Activated T-cell treated with anti-CD3 and anti-CD28 coated beads, Interleukin-2, amount 50 U/mL, for 48 hours (primary cell): ENCODE measurements at places on chromosomes 11 and 22.

DNA sequence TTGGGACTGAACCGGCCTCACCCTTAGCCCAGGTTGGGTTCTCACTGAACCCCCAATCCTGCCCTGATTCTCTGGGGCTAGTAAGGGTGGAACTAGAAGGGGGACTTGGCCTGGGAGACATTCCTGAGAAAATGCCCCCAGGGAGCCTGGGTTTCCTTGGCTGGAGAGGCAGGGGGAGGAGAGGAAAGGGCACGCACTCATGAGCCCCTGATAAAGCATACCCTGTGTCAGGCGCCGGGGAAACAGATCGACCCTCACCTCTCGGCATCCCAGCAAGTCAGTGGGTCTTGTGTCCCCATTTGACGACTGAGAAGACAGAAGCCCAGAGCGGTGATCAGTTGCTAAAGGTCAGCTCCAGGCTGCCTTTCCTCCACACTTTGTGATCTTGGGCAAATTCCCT, 47.7 kb upstream of the RTL6 start:
- no peak for DNase-seq

DNA sequence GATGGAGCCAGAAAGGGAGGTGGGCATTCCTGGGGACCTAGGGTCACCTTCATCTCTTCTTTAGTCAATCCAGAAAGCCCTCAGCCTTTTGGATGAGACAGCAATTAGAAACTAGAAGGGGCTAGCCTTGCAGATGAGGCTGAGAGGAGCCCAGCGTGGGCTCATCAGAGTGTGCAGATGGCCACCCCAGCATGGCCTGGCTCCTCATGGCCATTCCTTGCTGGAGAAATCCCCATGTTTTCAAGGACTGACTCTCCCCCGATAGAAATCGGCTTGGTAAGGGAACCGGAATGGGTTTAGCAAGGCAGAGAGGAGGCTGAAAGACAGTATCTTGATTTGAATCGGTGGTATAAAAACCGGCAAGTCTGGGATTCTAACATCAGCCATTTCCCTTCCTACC, 274.6 kb downstream of the BUD13 start:
- DNase-seq, result no peak

DNA sequence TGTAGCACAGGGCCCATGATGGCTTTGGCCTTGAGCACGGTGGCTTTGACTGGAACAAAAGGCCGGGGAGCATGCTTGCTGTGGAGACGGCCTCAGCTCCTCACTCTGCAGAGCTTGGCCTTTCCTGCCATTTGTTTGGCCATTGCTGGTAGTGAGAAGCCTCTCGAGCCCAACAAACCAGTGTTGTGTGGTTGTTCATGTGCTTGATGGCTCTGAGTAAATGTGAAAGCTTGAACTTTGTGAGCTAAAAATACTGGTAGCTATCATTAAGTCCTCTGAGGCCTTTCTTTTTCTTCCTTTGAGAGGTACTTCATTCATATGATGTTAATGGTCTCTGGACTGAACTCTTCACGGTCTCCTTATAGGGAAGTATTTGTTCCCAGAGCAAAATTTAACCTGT, 39.6 kb downstream of the NAT10 start:
- DNase-seq, result no peak

- no peak for DNase-seq
Observed at GRCh38 chr11:78214331-78215194, 25.8 kb downstream of the USP35 start.

GRCh38 chr22:32222991-32223390, 18.1 kb upstream of the RFPL2 start:
- DNase-seq, result no peak

DNA sequence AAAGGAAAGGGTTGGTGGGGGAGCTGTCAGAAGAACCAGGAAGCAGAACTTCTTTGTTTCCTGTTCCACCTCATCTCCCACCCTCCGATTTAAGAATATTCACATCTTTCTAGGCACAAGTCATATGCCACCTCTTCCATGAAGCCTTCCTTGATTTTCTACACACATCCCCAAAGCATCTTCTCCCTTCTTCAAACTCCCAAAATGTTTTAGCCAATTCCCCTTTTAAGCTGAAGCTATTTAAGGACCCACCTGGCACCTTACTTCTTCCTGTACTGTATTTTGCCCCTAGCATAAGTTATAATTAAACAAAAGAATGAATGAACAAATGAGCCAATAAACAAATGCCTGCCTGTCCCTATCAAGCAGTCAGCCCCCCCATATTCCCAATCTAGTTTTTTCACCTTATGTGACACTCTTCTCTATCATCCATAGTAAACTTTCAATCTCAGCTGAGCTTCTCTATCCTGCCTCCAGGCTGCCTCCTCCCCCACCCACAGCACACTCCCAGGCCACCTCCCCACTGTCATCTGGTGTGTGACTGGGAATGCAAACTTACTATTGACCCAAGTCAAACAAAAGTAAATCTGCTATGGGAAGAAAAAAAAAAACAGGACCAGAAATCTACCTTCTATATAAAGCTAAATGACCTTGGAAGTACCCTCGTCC, 3.9 kb downstream of the TNKS1BP1 start:
- DNase-seq, result no peak

DNA sequence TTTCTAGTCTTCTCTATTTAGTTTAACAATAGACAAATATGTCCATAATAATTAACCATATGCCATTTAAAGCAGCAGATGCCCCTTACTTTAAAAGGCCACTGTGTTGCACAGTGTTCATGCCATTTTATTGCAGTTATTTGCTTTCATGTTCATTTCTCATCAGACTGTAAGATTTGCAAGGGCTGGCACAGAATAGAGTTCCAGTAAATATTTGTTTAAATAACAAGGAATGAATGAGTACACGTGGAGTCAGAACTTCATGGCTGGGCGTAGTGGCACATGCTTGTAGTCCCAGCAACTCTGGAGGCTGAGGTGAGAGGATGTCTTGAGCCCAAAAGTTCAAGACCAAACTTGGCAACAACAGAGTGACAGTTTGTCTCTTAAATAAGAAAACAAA, 1228.6 kb downstream of the LRRC4C start:
- no peak for DNase-seq

DNA sequence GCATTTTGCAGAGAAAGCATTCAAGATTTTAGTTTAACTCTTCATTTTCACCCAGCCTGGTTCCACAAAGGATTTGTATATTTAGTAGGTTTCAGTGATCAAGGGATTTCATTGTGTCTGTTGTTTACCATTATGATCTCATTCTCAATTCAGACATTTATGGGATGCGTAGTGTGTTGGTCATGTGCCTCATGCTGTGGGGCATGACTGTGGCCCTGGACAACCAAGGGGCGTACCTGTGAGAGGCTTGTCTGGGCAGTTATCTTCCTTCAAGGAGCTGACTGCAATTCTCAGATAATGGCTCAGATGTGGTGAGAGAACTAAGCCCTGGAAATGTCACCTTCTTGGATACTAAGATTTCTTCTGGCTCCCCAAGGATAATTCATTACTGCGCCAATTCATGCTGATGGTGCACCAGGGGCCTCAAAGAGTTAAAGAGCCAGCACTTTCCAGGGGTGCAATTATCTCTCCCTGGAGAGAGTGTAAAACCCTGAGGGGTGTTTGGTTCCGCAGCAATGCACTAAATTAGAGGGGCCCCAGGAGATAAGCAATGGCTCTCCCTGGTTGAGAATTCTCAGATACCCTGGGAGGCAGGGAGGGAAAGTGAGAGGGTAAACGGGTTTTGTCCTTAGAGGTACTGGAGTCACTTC, 32.2 kb downstream of the SLC6A5 start:
- no peak for DNase-seq

DNA sequence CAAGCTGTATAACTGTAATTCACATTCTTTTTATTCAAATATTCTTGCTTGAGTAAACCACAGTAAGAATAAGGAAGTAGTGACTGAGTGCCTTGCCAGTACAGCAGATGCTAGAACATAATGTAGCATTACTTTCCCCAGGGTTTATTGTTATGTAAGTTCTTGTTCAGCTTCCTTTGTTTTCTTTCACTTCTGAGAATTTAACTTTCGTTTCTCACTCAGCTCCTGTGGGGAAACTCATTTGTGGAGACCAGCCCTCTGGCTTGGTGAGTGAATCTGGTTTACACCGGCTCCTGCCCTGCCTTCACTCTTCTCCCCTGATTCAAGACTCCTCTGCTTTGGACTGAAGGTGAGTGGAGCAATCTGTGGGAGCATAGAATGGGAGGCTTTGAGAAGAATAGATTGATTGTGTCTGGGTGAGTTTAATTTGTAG, at the start of gene TRIM22:
Gene TRIM22 (plus strand): TSS at position 240 of the 433 bp plus-strand sequence. CDS start 6,443 bp downstream, outside the sequence.
- peak; percentile 47 for DNase-seq

- DNase-seq, result no peak
Observed at GRCh38 chr11:121683791-121684190, 231.0 kb upstream of the SORL1-AS1 start.

DNA sequence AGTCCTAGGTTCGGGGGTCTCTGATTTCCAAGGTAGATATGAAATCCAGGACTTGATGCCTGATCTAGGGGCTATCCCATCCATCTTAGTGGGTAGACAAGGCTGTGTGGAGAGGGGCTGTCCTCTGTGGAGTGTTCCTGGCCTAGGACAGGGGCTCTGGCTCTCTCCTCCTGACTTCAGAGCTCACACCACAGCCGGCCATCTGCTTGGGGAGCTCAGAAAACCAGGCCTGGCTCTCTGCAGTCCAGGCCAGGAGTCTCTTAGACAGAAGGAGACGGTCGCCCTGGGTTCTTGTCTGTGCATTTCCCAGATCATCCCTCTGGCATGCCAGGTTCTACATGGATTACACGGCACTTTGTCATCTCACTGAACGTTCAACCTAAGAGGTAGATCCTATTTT, 17.9 kb downstream of the TUB start:
- DNase-seq, result no peak

DNA sequence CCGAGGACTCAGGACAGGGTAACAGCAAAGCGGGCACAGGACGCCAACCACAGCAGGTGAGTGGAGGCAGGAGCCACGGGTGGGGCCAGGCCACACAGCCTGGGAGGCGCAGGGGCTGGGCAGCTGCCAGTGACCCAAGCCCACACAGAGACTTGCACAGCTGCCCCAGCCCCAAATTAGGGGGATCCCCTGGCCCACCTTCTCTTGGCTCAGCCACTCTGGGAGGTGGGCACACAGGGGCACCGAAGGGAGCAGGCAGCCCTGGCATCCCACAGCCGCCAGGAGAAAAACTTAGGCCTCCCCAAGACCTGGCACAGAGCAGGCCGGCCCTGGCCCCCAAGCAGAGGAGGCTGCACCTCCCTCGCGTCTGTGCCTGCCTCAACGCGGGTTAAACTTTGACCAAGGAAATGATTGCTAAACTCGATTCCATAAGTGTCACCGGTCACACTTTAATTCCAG, at the start of gene SLC22A12:
Gene SLC22A12 (plus strand): TSS at position 458 of the 459 bp plus-strand sequence. CDS start 337 bp downstream, outside the sequence.
- DNase-seq, result no peak

- no peak for DNase-seq
Observed at GRCh38 chr11:119763071-119763728, 34.2 kb upstream of the NECTIN1 start.
